Activated CD4-positive, alpha-beta T cell treated with anti-CD3 and anti-CD28 coated beads, Interleukin-10, Interleukin-2, amounts not matched to agents 100 ng/mL and 50 ng/mL, durations not matched to agents 16 hours and 8 hours (primary cell): ENCODE measurements at places on chromosomes 3 and 15.

GRCh38 chr3:16430717-16431630 lies 82.5 kb downstream of the RFTN1 start:
- no peak for DNase-seq

DNA sequence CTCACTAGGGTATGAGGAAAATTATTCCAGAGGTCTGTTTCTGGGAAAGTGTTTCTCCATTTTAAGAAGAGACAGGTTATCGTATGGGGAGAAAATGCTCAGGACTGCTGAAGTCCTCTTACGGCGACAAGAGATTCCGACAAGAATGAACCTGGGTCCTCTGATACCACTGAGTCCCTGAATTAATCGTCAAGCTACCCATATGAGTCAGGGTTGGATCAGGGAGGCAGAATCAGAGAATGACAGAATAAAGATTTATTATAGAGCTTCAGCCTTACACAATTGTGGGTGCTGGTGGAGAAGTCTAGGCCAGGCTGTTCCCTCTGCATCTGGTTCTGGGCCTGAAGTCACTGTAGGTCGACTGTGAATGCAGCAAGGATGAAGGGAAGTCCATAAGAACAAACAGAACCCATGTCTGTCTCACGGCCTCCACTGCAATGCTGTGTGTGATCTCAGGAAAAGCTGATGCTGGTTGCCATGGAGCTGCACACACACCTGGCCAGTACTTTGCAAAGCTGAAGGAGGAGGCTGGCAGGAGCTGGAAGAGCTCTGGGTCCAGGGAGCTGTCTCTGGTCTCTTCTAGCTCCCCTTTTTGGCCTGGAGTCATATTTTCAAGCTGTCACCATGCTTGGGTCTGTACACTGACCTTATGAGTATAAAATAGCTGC lies 83.9 kb downstream of the HHLA2 start:
- DNase-seq: peak; percentile 61

DNA sequence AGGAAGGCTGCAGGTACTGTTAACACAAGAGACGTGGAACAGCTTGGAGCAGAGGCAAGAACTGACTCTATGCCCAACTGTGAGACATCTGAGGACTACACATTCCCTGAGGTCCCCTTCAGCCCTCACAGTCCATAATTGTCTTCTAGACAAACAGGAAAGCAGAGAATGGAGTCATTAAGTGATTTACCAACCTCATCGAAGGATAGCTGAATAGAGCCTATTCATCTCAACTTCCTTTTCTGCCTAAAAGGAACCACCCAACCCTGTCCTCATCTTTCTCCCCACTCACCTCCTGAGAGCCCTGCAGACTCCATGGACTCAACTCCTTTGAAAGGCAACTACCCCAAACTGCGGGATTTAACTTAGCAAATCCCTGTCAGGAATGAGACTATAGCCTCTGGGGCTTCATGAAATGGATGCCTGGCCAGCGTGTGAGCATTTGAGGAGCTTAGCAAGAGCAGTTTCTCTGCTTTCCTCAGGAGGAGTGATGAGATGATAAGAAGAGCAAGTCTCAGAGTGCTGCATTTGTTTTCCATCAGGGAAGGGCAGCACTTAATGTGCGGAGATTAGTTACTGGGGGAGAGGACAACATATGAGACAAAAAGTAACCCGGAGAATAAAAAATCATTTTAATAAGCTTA lies 61.5 kb upstream of the FILIP1L start:
- no peak for DNase-seq

DNA sequence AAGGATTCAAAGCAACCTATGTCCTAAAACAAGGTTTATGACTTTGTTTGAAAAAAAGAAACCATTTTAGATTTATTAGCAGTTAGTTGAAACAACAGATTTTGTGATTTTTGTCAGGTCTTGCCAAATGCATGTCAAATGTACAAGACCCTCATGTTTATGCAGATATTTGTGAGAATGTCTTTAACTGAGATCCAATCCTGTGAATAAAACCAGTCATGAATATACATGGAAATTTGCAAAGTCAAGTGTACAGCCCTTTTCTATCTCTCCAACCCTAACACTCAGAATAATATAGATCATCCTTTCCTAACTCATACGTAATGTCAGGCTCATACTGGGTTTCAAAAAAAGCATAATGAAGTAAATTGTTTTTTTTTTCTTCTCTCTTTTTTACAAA lies 76.4 kb downstream of the DUT start:
- no peak for DNase-seq

GRCh38 chr15:51227940-51228732 lies 110.3 kb downstream of the CYP19A1 start:
- peak; percentile 81 for DNase-seq
